Fibroblast of upper back skin (primary cell): ENCODE measurements at places on chromosomes 2 and 18.
A peak's percentile ranks its signal among the peaks of the same experiment; 100 is the strongest.

- DNase-seq: peak; percentile 49
Measured at GRCh38 chr2:207926133-207926988, 99.0 kb downstream of the PLEKHM3 start.

- DNase-seq: no peak
Measured at GRCh38 chr2:15751477-15751876, 159.8 kb downstream of the DDX1 start.

DNA sequence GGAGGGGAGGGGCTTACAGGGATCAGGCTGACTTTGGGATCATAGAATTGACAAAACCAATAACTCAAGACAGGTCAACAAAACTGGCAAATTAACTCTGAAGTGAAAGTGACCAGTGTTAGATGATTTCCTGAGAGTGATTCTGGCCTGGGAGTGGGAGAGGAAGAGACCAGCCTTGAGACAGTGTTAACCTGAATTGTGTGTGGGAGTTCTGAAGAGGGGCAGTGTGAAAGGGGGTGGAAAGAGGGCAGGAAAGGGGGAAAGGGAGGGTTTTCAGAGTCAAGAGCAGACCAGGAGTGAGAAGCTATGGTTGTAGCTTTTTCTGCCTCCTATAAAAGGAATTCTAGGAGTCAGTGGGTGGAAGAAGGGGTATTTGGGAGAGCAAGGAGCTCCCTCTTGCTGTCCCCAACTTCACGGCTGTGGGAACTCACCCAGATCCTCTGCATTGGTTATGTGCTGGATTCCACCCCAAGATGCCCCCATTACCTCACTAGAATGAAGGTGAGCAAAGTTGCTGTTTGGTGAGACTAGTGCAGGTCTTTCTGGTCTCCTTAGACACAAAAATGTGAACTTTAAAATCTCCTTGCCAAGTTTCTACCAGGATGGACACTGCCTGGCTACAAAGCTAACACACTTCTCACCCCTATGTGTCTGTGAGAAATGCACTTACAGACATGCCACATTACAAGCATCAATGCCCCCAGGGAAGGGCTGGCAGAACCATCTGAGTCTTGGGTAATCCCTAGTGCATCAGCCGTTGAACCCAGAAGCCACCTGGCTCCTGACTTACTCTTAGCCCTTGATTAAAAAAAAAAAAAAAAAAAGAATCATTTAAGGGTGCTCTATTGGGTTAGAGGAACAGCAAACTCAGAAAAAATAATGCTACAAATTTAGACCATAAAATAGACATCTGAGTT lies 61.6 kb downstream of the BMP10 start:
- no peak for DNase-seq

DNA sequence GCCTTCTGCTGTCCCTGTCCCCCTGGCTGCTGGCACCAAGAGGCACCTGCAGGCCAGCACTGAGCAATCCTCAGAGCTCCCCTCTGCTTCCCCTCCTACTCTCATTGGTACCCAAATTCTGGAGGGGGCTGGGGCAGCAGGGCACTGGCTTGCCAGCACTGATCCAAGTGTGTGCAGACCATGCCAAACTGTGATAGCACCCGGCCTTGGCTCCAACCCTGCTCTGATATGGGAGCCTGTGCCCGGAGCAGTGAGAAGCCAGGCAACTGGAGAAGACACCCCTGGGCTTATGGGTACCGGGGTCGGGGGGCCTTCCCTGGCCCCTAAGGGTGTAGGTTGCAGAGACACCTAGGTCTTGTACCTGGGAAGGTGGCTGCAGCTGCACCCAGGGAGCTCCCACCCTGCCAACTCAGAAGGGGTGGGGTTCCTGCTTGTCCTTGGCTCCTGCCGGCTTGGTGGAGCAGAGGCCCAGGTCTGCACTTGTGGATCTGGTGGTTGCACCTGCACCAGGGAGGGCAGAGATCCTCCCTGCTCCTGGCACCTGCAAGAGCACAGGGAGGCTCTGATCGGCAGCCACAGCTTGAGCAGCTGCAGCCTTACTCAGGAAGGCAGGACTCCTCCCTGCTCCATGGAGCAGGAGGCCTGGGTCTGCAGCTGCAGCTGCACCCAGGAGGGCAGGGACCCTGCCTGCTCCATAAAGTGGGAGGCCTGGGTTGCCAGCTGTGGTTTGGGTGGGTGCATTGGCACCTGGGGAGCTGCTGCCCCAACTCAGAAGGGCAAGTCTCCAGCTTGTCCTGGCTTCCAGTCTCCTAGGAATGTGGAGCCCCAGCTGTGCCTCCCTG lies 96.3 kb downstream of the BCL2L11 start:
- no peak for DNase-seq

DNA sequence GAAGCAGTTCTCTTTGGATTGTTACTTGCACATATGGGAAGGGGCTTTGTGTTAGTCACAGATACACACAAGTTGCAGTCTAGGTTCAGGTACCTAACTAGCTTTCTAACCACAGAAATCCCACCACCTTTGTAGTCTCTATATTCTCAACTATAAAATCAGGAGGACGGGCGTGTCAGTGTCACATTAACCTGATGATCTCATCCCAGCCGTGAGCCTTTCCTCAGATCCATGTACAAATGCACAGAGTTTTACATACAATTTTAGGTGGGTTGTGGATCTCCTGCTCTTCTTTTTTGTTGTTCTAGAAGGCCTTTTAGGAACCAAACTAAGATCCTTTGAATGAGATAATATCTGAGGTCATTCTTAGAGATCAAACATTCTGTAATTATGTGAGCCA lies 94.0 kb downstream of the ZNF532 start:
- DNase-seq: no peak
